A549 treated with AZD2906 at 1 μM for 4 hours (cell line): ENCODE measurements at places on chromosomes 13 and 19. TPM values are rescaled to one million over a fixed set of nuclear protein-coding genes. Genes with fewer than 3 reads are reported as not detected.

Gene ARRDC2
- total RNA-seq, result 47.9 to 64.2 TPM (median 62.6 TPM) in 5 replicates

Gene LYPD3
- 0.15 to 0.42 TPM (median 0.22 TPM) in 5 replicates for total RNA-seq

Gene SELENOV
- total RNA-seq, result not detected in 5 replicates

Gene FFAR3
- total RNA-seq, result 0.08 TPM in 1 of 5 replicates, not detected in the others

Gene LILRB1
- total RNA-seq, result 0.02 to 0.03 TPM in 2 of 5 replicates, not detected in the others

Gene KLK1
- 0.09 to 0.29 TPM (median 0.20 TPM) in 5 replicates for total RNA-seq

Gene ZNF135
- total RNA-seq, result not detected in 5 replicates

Gene GIPC1
- total RNA-seq, result 107 to 160 TPM (median 157 TPM) in 5 replicates

Gene ZNF541
- 0.03 to 0.06 TPM (median 0.05 TPM) in 4 of 5 replicates, not detected in the other for total RNA-seq

Gene OLFM2
- 8.4 to 11.8 TPM (median 10.2 TPM) in 5 replicates for total RNA-seq

Gene KLK8
- not detected in 5 replicates for total RNA-seq

Gene REEP6
- 4.2 to 5.9 TPM (median 5.5 TPM) in 5 replicates for total RNA-seq

Gene ACER1
- total RNA-seq, result not detected in 5 replicates

Gene CCDC8
- total RNA-seq, result not detected in 5 replicates

Gene DAPK3
- total RNA-seq, result 44.3 to 47.3 TPM (median 45.1 TPM) in 5 replicates

Gene DGKH
- 5.5 to 6.9 TPM (median 6.3 TPM) in 5 replicates for total RNA-seq
